AG09319 (cell line): ENCODE measurements at places on chromosomes 7 and 10.

DNA sequence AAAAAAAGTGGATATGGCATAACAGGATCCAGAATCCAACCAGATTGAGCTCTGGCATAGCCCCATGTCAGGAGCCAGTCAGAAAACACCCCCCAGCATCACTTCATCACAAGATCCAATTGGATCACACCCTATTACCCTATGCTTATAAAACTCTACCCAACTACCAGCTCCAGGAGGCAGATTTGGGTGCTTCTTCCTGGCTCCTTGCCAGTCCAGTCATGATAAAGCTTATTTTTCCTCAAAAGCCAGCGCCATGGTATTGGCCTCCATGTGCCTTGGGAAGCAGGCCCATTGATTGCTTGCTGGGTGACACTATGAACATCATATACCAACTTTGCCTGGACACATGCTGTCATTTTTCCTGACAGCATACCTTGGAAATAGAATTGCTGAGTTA is 281.4 kb upstream of the MKLN1 start:
- DNase-seq, result no peak

GRCh38 chr10:75598998-75599397 is 167.6 kb downstream of the LRMDA start:
- no peak for DNase-seq

DNA sequence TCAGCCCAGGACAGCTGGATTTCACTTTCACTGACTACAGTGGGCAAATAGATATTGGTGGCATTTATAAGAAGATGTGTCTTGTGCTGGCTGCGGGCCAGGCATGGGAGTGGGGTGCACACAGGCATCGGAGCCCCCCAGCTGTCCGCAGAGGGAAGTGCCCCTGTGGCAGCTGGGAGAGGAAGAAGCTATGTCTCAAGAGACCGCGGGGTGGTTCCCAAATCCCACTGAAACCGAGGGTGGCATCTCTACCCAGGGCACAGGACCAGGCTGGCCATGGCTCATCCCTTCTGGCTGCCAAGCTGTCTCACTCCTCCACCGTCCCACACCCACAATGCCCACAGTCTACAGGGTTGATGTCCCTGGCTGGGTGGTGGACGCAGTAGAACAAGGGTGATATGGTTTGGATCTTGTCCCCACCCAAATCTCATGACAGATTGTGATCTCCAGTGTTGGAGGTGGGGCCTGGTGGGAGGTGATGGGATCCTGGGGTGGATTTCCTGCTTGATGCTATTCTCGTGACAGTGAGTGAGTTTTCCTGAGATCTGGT is 94.8 kb downstream of the TCERG1L start:
- DNase-seq, result no peak

DNA sequence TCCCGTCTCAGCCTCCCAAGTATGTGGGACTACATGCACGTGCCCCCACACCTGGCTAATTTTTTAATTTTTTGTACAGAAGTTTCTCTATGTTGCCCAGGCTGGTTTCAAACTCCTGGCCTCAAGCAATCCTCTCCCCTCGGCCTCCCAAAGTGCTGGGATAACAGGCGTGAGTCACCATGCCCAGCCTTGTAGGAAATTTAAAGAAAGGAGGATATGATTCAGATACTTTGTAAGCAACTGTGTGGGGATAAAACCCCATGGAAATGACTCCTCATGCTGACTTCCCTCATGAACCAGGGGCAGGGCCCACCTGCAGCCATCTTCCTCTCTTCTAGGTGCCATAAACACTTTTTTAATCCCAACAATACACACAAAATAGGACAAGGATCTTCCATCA is 50.2 kb downstream of the APBB1IP start:
- DNase-seq, result no peak

DNA sequence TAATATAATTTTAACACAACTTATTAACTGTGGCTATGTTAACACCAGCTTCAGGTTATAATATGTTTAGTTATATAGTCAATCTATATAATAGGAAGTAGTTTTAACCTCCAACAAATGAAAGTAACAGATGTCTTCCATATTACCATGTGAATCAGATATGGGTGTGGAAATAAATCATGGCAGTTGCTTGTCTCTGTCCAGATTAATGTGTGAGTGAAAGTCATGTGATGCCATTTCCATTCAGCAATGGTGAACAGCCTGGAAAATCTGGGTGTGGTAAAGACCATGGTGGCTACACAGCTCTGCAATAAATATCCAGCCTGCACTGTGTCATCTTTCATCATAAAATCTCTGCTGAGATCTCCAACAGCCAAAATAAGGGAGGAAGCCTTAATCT is 27.8 kb downstream of the HEPACAM2 start:
- DNase-seq, result no peak

DNA sequence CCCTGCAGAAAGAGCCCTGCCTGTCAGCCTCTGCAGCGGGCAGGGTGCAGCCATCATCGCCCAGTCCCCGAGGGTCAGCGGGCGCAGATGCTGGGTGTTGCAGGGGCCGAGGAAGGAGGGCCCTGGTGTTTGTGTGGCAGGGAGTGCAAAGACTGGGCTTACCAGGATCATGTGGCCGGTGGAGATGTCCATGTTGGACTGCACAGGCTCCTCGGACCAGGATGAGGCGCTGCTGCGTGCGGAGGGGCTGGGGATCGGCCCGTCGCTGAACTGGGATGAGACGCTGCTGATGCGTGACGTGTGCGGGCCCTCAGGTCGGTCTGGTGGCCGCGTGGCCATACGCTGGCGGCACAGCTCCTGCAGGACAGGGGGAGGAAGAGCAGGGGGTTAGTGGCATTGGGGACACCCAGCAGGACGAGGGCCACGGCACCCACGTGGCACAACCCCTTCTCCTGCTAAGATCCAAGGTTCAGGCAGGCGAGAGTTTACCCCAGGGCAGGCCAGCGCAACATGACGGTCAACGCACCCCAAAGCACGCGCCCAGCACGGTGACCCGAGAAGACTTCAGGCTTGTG is 319.5 kb downstream of the DNAJB6 start:
- DNase-seq, result no peak
